ENCODE measurements at places on chromosomes 4 and X.

GRCh38 chr4:171118091-171118490 lies 695.1 kb upstream of the GALNTL6 start:
- no peaks in the 10 kb centered on the region for H3K4me1 ChIP-seq
- H3K27me3 ChIP-seq: no peaks in the 10 kb centered on the region
- no peak overlapping the region for H3K4me3 ChIP-seq
- no peaks in the 10 kb centered on the region for H3K36me3 ChIP-seq

- H3K27ac ChIP-seq: no peak overlapping the region
- H3K27me3 ChIP-seq: no peaks in the 10 kb centered on the region
- no peaks in the 10 kb centered on the region for H3K4me1 ChIP-seq
- no peaks in the 10 kb centered on the region for H3K36me3 ChIP-seq
Measured at GRCh38 chr4:159504684-159505083, 401.8 kb downstream of the RAPGEF2 start.

DNA sequence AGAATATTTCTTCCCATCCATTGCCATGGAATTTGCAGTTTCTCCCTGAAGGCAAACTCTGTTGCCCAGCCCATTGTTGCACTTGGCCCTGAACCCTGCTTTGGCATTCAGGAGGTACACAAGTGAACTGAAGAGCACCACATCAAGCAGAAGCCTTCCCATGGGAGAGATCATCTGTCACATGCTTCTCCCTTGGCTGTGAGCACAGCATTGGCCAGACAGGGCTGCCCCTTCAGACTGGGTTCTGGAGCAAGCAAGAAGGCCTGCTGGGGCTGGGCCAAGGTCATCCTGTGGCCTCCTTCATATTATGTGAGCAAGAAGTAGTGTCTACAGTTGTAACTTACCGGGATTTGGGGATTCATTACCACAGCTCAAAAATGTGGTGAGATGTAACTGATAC lies 22.7 kb downstream of the SCML1 start:
- H3K4me3 ChIP-seq: no peak overlapping the region
- H3K27ac ChIP-seq: no peak overlapping the region
- no peaks in the 10 kb centered on the region for H3K4me1 ChIP-seq
- H3K36me3 ChIP-seq: no peaks in the 10 kb centered on the region
- DNase-seq: no peak

- DNase-seq: no peak
- no peaks in the 10 kb centered on the region for H3K36me3 ChIP-seq
- no peak overlapping the region for H3K4me3 ChIP-seq
- peaks cover 5% of the 10 kb centered on the region for H3K4me1 ChIP-seq
Measured at GRCh38 chr4:2787230-2788100, 5.4 kb upstream of the SH3BP2 start.

GRCh38 chrX:130285710-130286109 lies 17.0 kb upstream of the ZNF280C start:
- no peak overlapping the region for H3K4me3 ChIP-seq
- DNase-seq: no peak
- no peaks in the 10 kb centered on the region for H3K4me1 ChIP-seq
- H3K27me3 ChIP-seq: no peaks in the 10 kb centered on the region

GRCh38 chr4:71857713-71858451 lies 74.0 kb upstream of the GC start:
- H3K27ac ChIP-seq: no peak overlapping the region
- H3K27me3 ChIP-seq: no peaks in the 10 kb centered on the region
- DNase-seq: no peak
- no peaks in the 10 kb centered on the region for H3K36me3 ChIP-seq
- no peaks in the 10 kb centered on the region for H3K4me1 ChIP-seq

- H3K4me1 ChIP-seq: no peaks in the 10 kb centered on the region
- no peaks in the 10 kb centered on the region for H3K36me3 ChIP-seq
- no peaks in the 10 kb centered on the region for H3K27me3 ChIP-seq
- H3K4me3 ChIP-seq: no peak overlapping the region
- DNase-seq: no peak
Measured at GRCh38 chr4:163815776-163816175, 321.3 kb downstream of the TMA16 start.

- no peak overlapping the region for H3K4me3 ChIP-seq
- H3K36me3 ChIP-seq: no peaks in the 10 kb centered on the region
- H3K4me1 ChIP-seq: no peaks in the 10 kb centered on the region
- DNase-seq: no peak
- no peak overlapping the region for H3K27ac ChIP-seq
- no peaks in the 10 kb centered on the region for H3K27me3 ChIP-seq
Measured at GRCh38 chr4:116059361-116059760, 945.9 kb upstream of the NDST4 start.

DNA sequence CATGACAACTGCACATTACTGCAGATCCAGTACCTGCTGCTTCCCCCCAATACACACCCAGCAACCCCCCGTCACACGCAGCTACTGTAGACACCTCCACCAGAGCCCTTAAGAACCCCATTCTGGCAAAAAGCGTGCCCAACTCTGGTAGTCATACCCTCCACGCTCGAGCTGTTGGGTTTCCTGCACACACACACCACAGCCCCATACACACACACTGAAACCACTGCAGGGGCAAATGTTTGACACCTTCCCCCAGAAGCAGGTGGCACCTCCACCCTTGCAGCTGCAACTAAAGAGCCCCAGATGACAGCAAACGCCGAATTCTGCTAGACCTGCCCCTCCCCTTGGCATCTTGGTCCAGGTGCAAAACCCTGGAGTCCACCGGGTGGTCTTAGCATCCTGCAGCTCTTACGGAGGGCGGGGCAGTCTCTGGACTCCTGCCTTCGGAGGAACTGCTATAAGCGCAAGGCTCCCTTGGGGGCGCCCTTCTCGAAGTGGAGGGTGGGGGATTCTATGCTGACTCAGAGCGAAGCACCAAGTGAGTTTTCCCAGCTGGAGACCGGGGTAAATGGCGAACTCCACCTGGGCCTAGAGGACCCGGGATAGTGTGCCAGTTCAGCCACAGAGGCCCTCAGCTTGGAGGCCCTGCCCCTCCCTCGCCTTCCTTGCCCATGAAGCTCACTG lies 1.5 kb downstream of the FRMPD3 start:
- no peak overlapping the region for H3K4me3 ChIP-seq
- no peaks in the 10 kb centered on the region for H3K4me1 ChIP-seq
- H3K27ac ChIP-seq: no peak overlapping the region
- DNase-seq: no peak

GRCh38 chrX:147838465-147839131 lies 73.1 kb upstream of the FMR1 start:
- DNase-seq: no peak
- H3K4me1 ChIP-seq: no peaks in the 10 kb centered on the region

GRCh38 chrX:131067846-131068745 lies 9.9 kb downstream of the ARHGAP36 start:
- H3K4me1 ChIP-seq: no peaks in the 10 kb centered on the region
- H3K36me3 ChIP-seq: no peaks in the 10 kb centered on the region
- no peak overlapping the region for H3K4me3 ChIP-seq
- no peak for DNase-seq

DNA sequence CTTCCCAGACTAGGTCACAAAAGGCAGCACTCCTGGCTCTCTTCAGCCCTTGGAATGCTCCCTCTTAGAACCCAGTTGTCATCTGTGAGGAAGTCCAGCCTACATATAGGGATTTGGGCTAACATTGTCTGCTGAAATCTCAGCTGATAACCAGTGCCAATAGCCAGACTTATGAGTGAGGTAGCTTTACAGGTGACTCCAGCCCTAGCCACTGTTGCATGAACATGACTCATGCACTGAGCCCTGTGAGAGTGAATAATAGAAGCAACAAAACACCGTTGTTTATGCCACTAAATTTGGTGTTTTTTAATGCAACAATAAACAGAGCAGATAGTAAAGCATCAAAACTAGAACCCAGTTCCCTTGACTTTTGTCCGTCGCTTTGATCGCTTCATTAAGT lies 433.2 kb downstream of the STIM2 start:
- H3K4me3 ChIP-seq: no peak overlapping the region
- no peaks in the 10 kb centered on the region for H3K4me1 ChIP-seq
- no peak overlapping the region for H3K27ac ChIP-seq
- H3K27me3 ChIP-seq: no peaks in the 10 kb centered on the region

GRCh38 chrX:1564750-1565683 lies 26.4 kb upstream of the AKAP17A start:
- H3K4me3 ChIP-seq: no peak overlapping the region
- H3K27ac ChIP-seq: no peak overlapping the region
- no peaks in the 10 kb centered on the region for H3K36me3 ChIP-seq
- H3K4me1 ChIP-seq: peaks cover 14% of the 10 kb centered on the region
- no peaks in the 10 kb centered on the region for H3K27me3 ChIP-seq

- H3K27ac ChIP-seq: no peak overlapping the region
- H3K36me3 ChIP-seq: no peaks in the 10 kb centered on the region
- H3K4me3 ChIP-seq: no peak overlapping the region
- peaks cover 18% of the 10 kb centered on the region for H3K4me1 ChIP-seq
- DNase-seq: no peak
Measured at GRCh38 chr4:37973441-37973840, 13.2 kb downstream of the PTTG2 start.

DNA sequence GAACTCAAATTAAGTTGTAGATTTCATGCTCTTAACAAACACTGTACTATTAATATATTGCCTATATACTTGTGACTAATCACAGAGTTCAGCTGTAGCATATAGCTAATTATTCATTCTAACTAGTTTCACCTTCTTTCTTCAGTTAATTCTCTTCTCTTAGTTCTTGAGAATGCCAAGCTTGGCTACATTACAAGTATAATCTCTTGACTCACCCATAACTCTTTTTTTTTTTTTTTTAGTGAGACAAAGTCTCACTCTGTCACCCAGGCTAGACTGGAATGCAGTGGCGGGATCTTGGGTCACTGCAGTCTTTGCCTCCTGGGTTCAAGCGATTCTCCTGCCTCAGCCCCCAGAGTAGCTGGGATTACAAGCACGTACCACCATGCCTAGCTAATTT lies 5.4 kb downstream of the KLHL5 start:
- no peak overlapping the region for H3K4me3 ChIP-seq
- H3K36me3 ChIP-seq: no peaks in the 10 kb centered on the region
- no peaks in the 10 kb centered on the region for H3K27me3 ChIP-seq
- no peak for DNase-seq

GRCh38 chrX:31706466-31706865 lies 634.6 kb upstream of the FTHL17 start:
- H3K4me3 ChIP-seq: no peak overlapping the region
- DNase-seq: no peak
- no peak overlapping the region for H3K27ac ChIP-seq
- H3K27me3 ChIP-seq: no peaks in the 10 kb centered on the region

DNA sequence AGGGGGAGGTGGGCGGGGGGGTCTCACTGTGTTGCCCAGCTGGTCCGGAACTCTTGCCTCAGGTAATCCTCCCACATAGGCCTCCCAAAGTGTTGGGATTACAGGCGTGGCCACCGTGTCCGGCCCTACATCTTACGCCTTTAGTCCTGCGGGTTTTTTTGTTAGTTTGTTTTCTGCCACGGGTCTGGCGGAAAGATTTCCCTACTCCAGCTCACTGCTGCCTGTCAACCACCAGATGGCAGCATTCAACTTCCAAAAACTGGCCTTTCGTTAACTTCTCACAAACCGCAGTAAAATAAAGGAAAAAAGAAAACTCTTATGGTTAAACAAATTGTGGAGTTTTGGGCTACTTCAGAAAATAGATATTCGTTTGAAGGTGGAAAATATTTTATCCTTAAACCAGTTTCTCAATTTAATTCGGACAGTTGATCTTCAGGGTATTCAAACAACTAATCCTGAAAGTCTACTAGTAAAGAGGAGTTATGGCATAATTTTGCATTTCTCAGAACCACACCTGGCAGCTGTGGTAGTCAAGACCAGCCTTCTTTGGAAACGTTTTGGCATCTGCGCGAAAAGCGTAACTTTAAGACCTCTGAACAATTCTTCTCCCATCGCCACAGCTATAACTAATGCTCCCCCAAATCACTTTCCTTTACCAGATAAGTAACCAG lies 41.1 kb downstream of the LUZP4 start:
- H3K4me3 ChIP-seq: no peak overlapping the region
- H3K27ac ChIP-seq: no peak overlapping the region
- peak; percentile 10 for DNase-seq
- no peaks in the 10 kb centered on the region for H3K4me1 ChIP-seq
- no peaks in the 10 kb centered on the region for H3K36me3 ChIP-seq

GRCh38 chr4:15805583-15806517 lies 27.7 kb downstream of the CD38 start:
- H3K27me3 ChIP-seq: no peaks in the 10 kb centered on the region
- H3K4me1 ChIP-seq: peaks cover 49% of the 10 kb centered on the region
- no peak for DNase-seq
- H3K4me3 ChIP-seq: no peak overlapping the region
- H3K27ac ChIP-seq: peak overlapping the region; percentile 42
- H3K36me3 ChIP-seq: peaks cover 85% of the 10 kb centered on the region

DNA sequence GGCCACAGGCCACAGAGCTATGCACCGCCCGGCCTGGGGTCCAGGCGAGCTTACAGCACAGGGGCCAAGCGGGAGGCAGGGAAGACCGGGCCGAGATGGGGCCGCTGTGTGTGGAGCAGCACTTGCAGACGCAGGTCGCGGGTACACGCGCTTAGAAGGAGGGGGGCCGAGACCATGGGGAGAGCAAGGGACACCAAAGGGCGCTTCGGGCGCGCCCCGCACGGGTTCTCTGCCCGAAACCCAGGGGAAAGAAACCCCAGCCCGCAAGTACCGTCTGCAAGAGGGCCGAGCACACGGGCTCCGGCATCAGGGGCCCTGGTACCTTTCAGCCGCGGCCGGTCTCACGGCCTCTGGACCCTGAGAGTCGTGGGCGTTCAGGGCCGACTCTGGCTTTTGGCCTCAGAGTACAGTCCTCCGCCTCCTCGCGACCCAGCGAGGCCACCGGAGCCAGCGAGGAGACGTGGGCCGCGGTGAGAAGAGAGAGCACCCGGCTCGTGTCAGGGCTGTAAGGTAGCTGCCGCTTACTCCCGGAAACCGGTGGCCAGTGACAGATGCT lies 342 bp downstream of the EOLA2 start:
- H3K4me3 ChIP-seq: peak overlapping the region; percentile 78
- peak overlapping the region; percentile 82 for H3K27ac ChIP-seq
- peaks cover 4% of the 10 kb centered on the region for H3K36me3 ChIP-seq
- H3K4me1 ChIP-seq: peaks cover 15% of the 10 kb centered on the region

GRCh38 chr4:61201961-61202637 lies 2.0 kb downstream of the ADGRL3 start:
- H3K27me3 ChIP-seq: no peaks in the 10 kb centered on the region
- H3K4me3 ChIP-seq: no peak overlapping the region
- H3K4me1 ChIP-seq: no peaks in the 10 kb centered on the region
- H3K36me3 ChIP-seq: no peaks in the 10 kb centered on the region

GRCh38 chr4:114860786-114861185 lies 252.6 kb downstream of the NDST4 start:
- no peaks in the 10 kb centered on the region for H3K27me3 ChIP-seq
- H3K36me3 ChIP-seq: no peaks in the 10 kb centered on the region
- no peaks in the 10 kb centered on the region for H3K4me1 ChIP-seq
- H3K4me3 ChIP-seq: no peak overlapping the region
- no peak overlapping the region for H3K27ac ChIP-seq

DNA sequence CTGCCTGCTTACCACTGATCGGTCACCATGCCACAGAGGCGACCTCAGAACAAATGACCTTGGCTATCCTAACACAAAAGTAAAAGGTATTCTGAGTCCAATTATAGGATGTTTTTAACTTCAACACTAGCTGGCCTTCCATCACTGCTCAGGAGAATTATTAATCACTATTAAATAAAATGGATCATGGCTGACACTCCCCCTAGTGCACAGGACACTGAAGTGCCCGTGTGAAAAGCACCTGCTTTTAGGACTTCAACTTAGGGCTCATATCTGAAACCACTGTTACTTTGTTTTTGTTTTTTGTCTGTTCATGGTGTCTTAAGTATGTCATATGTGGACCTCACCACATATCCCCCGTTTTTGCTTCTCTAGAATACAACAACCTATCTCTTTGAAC lies 33.9 kb downstream of the STX18 start:
- H3K27me3 ChIP-seq: no peaks in the 10 kb centered on the region
- no peaks in the 10 kb centered on the region for H3K36me3 ChIP-seq
- no peak overlapping the region for H3K27ac ChIP-seq
